ENCODE measurements at places on chromosomes 3 and 15.

DNA sequence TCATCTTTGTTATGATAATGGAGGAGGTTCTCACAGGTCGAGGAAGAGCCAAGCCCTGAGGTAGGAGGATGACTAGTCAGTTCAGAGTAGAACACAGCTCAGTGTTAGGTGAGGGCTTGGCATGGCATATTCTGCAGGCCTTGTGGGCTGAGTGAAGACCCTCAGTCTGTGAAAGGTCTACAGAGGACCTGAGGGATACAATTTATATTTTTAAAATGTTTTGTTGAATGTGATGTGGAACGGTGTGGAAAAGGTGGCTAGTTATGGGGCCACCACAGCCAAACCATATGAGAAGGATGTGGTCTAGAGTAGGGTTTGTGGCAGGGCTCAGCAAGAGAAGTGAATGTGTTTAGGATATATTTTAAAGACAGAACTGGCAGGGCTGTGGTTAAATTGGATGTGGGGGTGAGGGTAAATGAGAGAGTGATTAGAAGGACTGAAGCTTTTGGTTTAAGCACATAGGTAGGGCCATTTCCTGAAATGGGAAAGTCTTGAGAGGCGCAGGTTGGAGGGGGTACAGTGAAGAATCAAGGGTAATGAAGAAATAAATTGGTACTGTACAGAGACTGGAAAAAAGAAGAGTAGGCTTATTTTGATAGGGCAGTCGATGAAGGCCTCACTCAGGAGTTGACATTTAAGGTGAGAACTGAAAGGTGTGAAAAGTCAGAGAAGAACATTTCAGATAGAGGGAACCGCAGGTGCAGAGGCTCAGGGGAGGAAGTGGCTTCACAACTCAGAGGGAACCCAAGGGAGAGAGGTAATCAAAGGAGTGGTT lies 60.5 kb downstream of the SPTSSB start:
- DNase-seq, result peak; percentile 3

DNA sequence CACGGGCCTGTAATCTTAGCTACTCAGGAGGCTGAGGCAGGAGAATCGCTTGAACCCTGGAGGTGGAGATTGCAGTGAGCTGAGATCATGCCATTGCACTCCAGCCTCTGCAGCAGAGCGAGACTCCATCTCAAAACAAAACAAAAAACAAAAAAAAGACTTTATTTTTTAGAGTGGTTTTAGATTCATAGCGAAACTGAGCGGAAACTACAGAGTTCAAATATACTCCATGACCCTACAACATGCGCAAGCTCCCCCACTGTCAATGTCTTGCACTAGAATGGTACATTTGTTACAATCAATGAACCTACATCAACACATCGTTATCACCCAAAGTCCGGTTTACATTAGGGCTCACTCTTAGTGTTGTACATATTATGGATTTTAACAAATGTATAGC lies 2.2 kb upstream of the CRTAP start:
- no peak for DNase-seq

DNA sequence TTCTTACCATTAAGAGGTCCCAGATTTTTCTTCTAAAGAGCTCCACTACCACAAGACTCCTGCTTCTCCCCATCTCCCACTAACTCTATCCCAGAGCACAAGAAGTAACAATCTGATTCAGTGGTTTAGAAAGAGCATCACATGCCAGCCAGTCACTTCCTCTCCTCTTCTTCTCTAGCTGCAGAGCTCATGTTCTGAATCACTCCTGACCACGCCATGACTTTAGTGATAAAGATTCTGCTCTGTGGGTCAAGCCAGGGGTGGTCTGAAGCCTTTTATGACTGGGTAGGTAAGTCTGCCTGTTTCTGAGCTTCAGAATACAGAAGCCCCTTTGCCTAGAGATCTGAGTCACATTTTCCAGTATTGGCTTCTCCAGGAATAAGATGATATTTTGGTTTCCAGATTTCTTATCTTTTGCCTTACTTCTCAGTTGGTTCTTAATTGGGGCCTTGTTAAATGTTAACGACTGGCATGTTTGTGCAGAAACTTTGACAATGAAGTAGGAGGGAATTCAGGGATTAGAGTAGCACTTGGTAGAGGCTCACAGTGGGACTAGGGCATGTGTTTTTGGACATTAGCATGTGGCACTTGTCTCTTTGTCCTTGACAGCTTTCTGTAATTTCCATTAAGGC lies 27.6 kb upstream of the ADAMTSL3 start:
- DNase-seq, result no peak

DNA sequence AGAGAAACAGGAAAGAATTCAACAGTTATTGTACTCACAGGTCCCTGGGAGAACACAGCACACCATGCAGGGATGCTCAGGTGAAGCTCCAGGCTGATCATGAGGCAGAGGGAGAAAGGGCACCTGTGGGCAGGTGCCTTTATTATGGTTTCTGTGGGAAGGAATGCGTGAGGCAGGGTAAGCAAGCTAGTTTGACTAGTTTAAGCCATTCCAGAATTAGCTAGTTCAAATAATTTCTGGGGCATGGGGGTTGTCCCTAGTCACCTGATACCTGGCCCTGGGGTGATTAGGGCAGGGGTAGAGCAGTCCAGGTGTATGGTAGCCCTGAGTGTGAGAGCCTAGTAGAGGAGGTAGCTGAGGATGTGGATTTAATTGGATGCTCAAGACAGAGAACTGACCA lies 47.9 kb upstream of the DCLK3 start:
- no peak for DNase-seq

DNA sequence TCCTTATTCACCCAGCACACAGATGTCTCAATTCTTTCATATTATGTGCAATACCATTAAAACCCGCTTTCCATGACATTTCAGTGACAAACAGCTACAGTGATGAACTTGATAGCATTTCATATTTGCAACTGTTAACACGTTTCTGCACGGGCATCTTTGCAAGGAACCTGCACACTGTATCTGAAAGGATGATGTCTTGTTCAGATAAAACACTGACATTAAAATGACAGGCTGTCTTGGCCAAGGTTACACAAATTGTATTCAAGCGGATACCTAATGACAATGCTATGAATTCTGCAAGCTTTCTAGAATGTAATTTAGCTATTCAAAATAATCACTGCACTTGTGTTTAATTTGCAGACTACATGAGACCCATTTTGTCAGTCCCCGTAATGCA lies 529.2 kb downstream of the FOXP1 start:
- DNase-seq, result no peak

GRCh38 chr3:160885791-160886286 lies 129.8 kb downstream of the PPM1L start:
- DNase-seq, result no peak

DNA sequence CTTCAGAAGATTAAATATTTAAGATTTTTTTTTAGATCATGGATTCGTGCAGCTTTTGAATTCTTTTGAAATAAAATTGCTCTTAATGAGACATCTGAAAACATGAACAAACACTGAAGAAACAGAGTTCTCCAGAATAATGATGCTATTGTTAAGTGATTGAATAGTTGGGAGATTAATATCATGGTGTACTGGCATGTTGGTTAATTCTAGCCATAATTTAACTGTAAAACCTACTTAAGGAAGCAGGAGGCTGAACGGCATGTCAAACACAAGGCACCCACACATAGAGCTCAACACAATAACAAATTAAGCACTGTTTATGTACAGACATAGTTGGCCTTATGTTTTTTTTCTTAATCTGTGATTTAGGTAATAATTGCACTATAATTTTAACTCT lies 185.6 kb downstream of the RBMS3 start:
- no peak for DNase-seq

DNA sequence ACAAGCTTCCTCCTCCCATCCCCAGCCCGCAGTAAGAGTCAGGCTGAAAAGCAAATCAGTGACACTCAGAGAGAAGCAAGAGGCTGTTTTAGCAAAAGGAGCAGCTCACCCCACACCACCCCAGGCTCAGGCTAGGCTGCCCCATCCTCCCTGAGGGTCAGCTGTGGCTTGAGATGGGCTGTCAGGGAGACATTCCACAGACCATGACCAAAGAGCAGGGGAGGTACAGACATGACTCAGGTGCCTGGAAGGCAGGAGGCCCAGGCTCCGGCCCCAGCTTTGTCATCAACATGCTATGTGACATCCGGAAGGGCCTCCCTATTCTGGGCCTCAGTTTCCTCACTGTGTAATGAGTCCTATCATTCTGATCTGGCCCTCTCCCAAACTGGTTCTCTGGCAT lies 24.7 kb downstream of the HCN4 start:
- DNase-seq, result no peak

DNA sequence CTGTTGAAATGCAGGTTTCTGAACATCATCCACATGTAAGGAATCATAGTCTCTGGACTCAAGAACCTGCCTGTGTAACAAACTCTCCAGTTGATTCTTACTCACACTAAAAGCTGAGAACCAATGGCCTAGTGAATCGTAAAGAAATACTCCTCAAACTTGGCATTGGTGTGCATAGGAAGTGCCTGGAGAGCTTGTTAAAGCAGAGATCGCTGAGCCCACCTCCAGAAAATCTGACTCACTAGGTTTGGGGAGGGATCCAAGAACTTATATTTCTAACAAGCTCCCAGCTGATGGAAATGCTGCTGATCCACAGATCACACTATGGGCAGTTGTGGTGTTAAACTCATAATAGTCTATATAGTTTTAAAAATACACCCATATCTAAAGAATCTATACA lies 55.8 kb upstream of the LMCD1 start:
- DNase-seq, result no peak

- no peak for DNase-seq
Measured at GRCh38 chr3:189490337-189490736, 140.9 kb upstream of the TP63 start.

GRCh38 chr3:8638994-8639658 lies 5.5 kb downstream of the SSUH2 start:
- no peak for DNase-seq

DNA sequence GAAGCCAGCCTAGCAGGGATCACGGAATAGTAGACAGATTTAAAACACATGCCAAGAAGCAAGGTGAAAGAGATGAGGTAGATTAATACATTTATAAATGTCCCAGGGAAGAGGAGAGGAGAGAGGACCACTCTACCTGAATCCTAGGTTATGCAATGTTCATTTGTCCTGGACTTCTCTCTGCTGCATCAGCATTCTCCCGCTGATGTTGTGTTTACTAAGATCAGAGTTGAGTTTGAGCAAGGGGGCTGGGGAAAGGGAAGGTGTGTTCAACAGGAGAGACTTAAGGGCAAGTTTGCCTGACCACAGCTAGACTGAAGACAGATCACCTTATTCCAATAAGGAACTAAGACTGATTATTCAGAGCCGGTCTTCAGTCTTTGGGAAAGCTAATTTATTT lies 1.1 kb upstream of the KPNA1 start:
- DNase-seq, result no peak

GRCh38 chr15:60184579-60184978 lies 180.5 kb downstream of the FOXB1 start:
- no peak for DNase-seq

- DNase-seq, result no peak
Measured at GRCh38 chr3:43531835-43532234, 90.0 kb downstream of the ANO10 start.

GRCh38 chr3:291646-292436 lies 95.3 kb downstream of the CHL1 start:
- DNase-seq, result no peak

GRCh38 chr15:82874267-82874666 lies 64.8 kb downstream of the WHAMM start:
- DNase-seq, result no peak

- no peak for DNase-seq
Measured at GRCh38 chr15:76330080-76330680, 6.4 kb upstream of the ISL2 start.

- no peak for DNase-seq
Measured at GRCh38 chr3:103657756-103658155, 1222.9 kb downstream of the ZPLD1 start.

DNA sequence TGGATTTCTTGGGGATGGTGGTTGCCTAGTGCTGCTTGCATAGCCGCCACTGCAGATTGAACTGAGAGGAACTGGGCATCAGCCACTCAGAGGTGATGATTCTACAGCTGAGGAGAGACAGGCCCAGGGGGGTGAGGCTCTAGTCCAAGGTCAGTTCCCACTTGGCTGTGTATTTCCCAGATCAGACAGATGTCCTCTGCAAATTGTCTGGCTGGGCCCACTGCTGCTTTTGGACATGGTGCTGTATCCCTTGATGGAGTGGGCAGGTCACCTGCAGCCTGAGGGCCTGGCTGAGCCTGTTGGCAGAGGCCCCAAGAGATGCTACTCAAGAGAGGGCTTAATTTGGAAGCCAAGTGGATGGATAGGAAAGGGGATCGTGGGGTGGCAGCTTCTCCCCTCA lies 124.5 kb upstream of the CTDSPL start:
- DNase-seq, result no peak

GRCh38 chr3:64708456-64708855 lies 20.7 kb upstream of the ADAMTS9 start:
- no peak for DNase-seq

GRCh38 chr15:48352474-48353072 lies 21.3 kb downstream of the DUT start:
- DNase-seq, result peak; percentile 9

DNA sequence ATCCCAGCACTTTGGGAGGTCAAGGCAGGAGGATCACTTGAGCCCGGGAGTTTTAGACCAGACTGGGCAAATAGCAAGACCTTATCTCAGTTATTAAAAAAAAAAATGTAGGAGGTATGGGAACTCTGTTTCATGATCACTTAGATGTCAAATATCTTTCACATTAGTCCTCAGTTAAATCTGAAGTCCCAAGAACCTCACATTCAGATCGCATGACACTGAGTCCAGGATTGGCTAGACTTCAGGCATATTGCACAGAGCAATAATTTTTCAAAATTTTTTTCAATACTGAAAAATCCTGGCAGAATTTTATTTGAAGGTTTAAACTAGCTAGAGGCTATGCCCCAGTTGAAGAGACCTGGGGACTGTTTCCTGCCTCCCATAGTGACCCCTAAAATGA lies 56.3 kb upstream of the ZNF148 start:
- DNase-seq, result no peak

- DNase-seq, result no peak
Measured at GRCh38 chr3:10547841-10548783, 42.7 kb upstream of the ATP2B2 start.

DNA sequence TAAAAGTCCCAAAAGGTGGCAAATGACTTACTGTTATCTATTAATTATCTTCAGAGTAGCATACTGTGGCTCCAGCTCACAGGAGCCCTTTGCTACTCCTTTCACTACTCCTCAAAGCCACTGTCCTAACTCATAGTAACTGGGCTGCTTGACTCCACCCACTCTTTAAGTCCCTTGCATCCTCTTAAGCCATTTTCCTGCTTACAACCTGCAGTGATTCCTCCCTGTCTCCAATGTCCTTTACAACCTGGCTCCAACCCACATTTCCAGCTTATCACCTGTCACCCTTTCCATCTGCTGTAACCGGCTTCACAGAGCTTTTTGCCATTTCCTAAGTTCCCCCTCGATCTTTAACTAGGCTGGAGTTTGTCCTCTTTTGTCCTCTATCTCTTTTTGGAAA lies 388.1 kb downstream of the FGF12 start:
- DNase-seq, result no peak
